ENCODE measurements at places on chromosomes 12 and 14.

- DNase-seq = no peak
Measured at GRCh38 chr14:25394356-25394755, 344.4 kb upstream of the STXBP6 start.

DNA sequence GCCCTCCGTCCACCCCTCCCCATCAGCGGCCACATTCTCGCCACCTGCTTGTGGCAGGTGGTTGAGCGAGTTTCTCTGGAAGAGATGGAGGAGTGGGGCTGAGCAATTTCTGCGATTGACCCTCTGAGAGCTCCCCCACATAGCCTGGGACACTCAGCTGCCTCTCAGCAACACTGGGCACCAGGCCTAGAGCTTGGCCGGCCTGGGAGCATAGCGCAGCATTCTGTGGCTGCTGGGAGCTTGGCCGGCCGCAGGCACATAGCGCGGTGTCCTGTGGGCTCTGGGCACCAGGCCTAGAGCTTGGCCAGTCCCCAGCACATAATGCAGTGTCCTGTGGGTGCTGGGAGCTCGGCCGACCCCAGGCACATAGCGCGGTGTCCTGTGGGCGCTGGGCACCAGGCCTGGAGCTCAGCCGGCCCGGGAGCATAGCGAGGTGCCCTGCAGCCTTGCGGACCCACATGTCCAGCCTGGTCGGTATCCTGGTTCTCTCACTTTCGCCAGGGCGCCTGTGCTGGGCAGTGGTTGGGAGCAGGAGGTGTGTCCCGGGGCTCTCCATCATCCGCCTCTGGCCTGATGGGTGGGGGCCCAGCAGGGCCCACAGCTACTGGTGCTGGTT lies 43.8 kb downstream of the LRCOL1 start:
- DNase-seq = no peak

DNA sequence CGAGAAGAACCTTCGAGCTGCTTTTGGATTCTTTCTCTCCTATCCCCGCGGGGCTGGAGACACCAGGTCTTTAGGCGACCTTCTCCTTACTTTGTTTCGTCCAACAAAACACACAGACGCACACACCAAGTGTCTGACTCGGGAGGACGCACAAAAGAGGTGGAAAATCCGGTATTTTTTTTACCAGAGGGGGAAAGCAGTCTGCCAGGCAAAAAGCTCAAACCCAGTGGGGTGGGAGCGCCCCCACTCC lies 2.1 kb downstream of the SIX4 start:
- no peak for DNase-seq

- no peak for DNase-seq
Measured at GRCh38 chr12:101982307-101982706, 79.5 kb downstream of the WASHC3 start.

DNA sequence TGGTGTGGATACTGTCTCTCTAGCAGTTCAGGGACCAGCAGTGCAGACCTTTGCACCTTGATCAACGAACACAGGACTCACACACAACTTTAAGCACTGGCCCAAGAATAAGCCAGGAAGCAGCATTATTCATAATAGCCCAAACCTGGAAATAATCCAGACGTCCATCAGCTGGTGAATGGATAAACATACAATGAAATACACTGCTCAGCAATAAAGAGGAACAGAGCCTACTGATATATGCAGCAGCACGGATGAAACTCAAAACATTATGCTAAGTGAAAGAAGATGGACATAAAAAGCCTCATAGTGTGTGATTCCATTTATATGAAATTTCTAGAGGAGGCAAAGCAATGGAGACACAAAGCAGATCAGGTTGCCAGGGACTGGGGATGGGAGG lies 303.9 kb upstream of the FKBP4 start:
- DNase-seq = no peak

DNA sequence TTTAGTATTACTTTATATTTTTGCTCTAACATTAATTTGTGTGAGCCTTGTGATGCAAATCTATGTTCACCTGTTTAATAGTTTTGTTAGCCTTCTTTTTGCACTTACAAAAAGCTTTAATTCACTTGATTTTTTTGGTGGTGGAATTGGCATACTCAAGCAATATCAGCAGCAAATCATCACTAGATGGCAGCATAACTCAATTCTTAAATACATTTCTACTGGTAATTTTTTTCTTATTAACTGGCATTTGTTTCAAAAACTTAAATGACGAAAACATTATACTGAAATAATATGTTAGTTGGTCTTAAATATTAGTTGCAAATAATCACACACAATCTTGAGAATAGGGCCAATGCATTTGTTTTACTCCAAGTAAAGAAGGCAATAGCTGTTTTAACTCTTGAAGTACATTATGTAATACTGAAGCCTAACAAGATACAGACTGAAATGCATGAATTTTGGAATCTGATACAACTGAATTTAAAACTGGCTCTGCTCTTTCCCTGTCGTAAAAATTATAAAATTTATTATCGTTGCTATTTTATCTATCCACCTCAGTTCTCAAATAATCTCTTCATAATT lies 151.5 kb downstream of the ATXN7L3B start:
- DNase-seq = no peak

DNA sequence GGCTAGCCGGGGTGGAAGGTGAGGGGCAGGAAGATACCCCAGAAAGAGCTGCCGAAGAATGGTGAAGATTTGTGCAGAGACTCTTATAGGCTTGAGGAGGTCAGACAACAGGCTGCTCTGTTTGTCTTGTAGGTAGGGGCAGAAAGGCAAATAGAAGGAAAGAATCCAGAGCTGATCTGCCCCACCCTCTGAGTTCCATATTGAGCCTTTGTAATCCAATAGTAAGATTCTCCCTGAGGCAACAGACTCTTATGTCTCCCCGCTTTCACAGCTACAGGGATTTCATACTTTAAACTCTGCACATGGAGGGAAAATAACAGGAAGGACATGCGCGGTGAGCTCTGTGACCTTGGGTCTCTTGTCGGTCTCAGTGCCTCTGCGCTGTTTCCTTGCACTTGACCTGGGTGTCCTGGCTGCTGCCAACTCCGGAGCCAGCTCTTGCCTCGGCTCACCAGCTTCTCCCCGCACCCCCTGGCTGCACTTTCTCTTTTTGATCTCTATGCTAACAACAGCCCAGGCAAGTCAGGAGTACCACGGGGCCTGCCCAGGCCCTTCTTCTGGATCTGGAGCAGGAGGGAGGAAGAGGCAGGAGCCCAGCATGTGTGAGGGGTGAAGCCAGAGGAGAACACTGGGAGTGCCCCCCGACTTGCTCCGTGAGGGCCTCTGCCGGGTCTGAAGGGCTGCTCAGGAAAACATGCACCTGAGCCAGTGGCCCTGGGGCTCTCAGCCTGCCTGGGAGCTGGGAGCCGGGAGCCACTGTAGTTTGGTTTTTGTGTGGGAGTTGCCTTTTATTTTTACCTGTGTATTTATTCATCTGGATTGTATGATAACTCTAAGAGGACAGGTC lies 75.8 kb downstream of the PPP1R36 start:
- DNase-seq = no peak
